CD4-positive, alpha-beta memory T cell (primary cell): ENCODE measurements at places on chromosomes 5 and 9.

GRCh38 chr5:14263699-14264098 is 120.6 kb downstream of the TRIO start:
- no peak for DNase-seq

DNA sequence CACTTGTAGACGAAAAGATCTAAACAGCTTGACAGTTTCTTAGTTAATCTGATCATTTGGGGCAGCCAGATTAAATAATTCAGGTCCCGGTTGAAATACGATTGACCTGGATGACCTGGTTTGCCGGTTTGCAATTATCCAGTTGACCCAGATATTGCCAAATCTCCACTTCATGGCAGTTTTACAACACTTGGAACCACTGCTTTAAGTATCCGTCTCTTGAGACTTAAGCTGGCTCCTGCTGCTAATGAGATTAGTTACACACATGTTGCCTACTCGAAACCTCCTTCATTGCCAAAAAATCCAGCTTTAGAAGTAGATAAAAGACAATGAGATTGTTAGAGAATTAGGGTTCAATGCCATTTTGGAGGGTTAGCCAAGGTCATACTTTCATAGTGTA is 136.2 kb upstream of the HAPLN1 start:
- DNase-seq: no peak

- DNase-seq: no peak
Observed at GRCh38 chr5:130282049-130282448, 377.8 kb downstream of the CHSY3 start.

- DNase-seq: no peak
Observed at GRCh38 chr5:146052780-146053179, 52.6 kb downstream of the PLAC8L1 start.

DNA sequence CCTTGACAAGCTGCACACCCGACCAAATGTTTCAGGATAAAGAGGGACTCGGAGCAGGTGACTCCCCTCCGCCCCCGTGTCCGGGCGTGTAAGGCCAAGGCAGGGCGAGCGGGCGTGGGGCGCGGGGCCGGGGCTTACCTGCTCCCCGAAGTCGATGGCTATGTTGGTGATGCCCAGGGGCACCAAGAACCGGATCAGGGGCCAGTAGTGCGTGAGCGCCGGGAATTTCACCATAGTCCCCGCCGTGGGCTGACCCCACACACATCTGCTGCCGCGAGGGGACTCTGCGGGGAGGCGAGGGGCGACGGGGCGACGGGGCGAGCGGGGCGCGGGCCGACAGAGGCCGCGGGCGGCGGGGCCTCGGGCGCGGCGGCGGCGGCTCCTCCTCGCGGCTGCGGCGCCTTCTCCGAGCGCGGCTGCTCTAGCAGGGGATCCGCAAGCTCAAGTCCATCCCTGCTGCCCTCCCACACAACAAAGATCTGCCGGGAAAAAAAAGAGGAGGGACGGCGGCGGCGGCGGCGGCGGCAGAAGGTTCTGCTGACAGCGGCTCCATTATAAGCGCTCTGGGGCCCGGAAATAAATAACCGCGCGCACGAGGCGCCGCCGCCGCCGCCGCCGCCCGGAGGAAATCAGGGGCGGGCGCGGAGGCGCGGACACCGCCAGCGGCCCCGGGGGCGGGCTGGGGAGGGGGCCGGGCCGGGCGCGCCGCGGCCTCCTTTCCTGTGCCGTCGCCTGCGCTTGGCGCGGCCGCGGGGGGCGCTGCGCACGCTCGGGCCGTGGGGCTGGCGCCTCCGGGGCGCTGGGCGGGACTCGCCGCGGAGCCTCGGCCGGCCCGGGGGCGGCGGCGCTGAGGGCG is at the start of gene ANKH:
Gene ANKH, minus strand, starts transcription at position 565 of the 856 bp plus-strand sequence. Its CDS starts 331 bp downstream, at position 234.
- peak; percentile 87 for DNase-seq

GRCh38 chr9:2359891-2360471 is 261.6 kb upstream of the VLDLR start:
- no peak for DNase-seq

- DNase-seq: no peak
Observed at GRCh38 chr5:156367597-156367996, 40.6 kb downstream of the SGCD start.

DNA sequence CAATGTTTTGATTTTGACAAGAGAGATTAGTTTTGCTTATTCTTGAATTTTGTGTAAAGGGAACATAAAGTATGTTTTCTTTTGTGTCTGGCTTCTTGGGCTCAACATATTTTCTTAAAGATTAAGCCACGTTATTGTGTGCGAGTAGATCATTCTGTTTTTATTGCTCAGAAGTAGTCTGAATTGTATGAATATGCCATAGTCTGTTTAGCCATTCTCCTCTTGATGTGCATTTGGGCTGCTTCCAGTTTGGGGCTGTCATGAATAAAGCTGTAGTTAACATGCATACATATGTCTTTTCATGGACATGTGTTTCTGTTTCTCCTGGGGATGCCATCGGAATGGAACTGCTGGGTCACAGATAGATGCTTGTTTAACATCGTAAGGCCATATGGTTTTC is 198.9 kb downstream of the FANCC start:
- DNase-seq: no peak

DNA sequence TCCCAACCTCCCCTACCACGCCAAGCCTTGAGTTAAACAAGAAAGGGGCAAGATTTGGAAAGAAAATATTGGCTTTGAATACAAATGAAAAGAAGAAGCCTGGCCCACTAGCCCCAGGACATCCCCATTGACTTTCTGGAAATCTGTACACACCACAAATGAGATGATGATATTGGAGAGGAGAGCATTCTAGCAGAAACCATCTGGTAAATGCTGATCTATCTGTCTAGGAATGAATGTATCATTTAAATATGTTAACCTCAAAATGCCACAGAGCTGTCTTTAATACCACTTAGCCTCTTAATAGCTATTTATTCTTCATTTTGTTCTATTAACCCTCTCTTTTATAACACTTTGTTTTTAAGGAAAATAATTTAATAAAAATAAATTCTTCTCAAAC is 270.2 kb upstream of the PDE4D start:
- DNase-seq: no peak

DNA sequence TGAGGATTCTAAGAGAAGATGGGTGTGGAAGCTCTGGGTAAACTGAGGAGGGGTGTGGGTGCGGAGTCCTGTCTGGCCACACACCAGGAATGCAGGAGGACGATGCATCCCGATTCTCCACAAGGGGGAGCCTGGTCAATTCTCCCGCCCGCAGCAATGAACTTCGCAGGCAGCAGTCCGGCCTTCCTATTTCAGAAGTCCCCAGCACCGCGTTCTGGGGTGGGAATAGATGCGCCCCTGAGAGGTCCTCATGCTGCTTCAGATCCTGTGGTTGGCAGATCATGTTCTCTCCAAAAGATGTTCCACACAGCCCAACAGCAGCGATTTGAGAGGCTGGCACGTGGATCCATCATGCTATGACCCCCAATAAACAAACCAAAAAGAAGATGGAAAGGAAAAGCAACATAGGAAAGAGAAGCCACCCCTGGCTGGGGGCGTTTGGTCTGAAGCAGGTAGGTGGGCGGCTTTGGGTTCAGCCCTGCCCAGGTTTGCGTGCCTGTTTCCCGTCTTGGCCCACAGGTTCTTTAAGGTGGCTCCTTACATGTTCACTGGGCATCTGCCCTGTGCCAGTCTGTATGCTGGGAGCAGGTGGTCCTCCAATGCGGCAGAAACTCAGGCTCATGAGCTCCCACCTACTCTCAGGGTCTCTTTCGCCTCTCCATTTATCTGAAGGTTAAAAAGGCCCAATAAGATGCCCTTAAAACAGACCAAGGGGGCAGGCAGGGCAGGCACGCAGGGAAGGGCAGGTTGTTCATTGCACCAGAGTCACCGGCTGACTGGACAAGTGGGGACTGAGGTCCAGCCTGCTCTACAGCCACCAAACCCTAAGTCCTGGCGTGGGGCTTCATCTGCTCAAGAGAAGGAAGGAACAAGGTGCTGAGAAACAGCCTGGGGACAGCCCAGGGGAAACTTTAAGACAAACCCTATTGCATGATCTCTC is 171.6 kb downstream of the PAX5 start:
- no peak for DNase-seq

DNA sequence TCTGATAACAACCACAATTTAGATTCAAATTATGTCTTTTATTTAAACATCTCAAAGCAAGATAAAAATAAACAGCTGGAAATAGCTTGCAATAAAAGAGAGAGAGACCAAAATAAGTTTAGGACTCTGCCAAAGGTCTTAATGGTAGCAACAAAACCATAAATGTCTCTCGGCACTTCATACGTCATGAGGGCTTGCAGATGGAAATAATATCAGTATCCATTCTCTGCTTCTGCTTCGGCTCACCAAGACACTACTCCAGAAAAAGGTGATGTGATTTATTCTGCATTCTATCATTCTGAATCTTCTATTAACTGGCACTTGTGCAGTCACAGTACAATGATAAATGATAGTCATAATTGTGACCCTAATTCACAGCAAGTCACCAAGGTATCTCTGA is 56.1 kb downstream of the EBF1 start:
- no peak for DNase-seq

- no peak for DNase-seq
Observed at GRCh38 chr9:12933957-12934356, 159.1 kb downstream of the LURAP1L start.

DNA sequence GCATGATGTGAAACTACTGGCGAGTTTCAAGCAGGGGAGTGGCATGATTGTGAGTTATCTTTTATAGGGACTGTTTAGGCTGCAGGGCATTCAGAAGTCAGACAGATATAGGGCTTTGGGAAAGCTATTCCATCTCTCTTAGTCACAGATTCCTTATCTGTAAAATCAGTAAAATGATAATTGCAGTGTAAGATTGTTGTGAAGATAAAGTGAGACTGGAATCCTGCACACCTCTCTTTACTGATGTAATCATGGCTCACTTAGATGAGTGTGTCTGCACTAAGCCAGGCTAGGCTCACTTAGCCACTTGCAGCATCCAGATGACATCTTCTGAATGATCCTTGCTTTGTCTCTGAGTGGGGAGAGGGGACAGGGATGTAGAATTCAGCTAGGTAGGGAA is 81.8 kb upstream of the MAMDC2 start:
- no peak for DNase-seq

- no peak for DNase-seq
Observed at GRCh38 chr9:111301195-111301594, 28.8 kb downstream of the OR2K2 start.

GRCh38 chr9:114072184-114073140 is 5.6 kb downstream of the AMBP start:
- DNase-seq: no peak

DNA sequence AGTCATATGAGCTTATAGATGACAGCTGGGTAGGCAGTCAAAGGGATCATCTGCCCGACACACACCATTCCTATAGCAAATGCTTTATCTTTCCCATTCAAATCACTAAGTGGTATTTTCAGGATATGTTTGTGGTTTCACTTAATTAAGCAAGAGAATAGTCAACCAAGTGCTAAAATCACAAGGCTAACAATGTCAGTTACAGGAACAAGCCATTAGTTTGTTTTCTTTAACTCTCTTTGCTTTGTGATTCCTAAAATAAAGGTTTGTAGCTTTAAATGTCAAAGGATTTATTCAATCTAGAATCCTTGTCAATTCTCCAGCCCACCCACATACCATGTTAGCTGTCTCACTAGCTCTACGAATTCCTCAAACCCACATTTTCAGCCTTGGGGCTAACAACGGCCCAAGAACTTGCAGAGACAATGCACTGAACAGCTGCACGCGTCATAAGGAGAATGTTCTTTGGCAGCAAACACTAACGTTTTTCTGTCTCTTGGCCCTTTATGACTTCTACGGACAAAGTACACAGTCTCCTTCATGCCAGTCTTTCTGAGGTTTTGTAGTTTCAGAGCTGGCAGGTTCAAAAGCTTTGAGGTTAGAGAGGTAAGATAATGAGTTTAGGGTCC is 56.6 kb downstream of the ELAVL2 start:
- DNase-seq: no peak

GRCh38 chr5:22612928-22613327 is 240.2 kb downstream of the CDH12 start:
- DNase-seq: no peak

DNA sequence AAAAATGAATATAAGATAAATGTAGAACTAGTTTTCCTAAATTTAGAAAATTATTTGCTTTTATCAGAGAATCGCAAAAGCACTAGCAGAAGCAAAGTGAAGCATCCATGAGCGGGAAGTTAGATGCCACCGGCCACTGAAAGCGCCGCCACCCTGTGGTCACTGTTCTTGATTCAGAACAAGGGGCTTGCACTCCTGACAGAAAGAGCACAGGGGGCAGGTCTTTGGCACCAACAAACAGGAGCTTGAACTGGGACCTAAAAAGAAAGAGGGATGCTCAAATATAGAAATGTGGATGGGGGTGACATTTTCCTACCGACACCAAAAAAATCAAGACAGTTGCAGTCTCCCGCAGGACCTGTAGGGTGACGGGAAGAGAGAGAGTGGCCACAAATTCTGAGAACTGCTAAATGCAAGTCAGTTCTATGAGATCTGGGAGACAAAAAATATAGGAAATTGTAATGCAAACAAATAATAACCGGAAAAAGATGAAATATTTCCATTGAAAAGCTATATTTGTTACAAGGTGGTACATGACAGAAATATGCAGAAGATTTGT is 144.3 kb downstream of the CDH12 start:
- no peak for DNase-seq
